ENCODE measurements at places on chromosomes 5 and 9.
A peak's percentile ranks its signal among the peaks of the same experiment; 100 is the strongest.

- no peak for DNase-seq
These were observed 67.2 kb downstream of the KCTD16 start for GRCh38 chr5:144237851-144238250.

DNA sequence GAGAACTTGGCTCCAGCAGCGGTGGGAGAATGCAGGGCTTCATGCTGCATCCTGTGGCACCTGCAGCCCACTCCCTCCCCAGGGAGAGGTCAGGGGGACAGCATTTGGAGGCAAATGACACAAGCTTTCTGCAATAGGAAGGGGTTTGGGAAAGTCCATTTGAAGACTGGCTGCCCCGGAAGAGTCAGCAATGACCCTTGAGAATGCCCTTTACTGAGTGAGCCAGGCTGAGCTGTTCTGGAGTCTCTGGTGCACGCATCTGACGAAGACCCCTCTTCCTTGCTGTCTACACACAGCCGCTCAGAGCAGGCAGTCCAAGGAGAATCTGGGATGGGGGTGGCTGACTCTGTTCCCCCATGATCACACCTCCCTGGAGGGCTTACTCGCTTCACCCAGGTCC, 5.5 kb upstream of the NXNL2 start:
- no peak for DNase-seq

- DNase-seq: no peak
These were observed 23.0 kb downstream of the SEMA4D start for GRCh38 chr9:89474939-89475338.

DNA sequence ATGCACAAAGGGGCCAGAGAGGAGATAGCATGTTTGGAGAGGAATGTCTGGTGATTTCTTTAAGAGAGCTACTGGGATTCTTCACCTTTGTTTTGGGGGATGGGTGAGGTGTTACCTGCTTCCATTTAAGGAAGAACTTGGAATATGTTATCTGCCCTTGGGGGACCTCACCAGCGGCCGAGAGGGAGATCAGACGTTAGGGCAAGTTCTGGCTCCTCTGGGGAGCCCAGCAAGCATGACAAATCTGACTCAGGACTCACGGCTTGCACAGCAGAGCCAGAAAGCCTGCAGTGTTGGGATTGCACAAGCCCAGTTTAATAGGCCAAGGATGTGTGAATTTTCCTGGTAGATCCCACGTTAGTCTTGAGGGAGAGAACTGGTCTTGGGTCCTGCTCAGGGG, 40.3 kb downstream of the SLC28A3 start:
- DNase-seq: no peak

DNA sequence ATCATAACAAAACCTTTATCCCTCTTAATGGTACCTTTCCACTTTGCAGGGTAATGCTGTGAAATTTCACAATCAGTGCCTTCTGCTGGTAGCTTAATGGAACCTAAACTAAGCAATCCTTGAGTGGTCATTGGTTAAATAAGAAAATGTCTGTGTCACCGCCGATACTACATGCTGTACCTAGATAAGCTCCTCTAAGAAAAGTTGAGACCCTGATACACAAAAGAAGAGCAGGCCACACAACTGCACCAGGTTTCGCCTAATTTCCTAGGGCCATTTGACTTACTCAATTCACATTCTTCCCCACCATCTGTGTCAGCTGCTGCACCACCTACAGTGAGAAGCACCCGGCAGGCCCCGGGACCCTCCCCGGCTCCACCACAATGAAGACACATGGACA, 9.0 kb upstream of the EDF1 start:
- no peak for DNase-seq

GRCh38 chr5:120644516-120644915, 180.4 kb downstream of the PRR16 start:
- no peak for DNase-seq

DNA sequence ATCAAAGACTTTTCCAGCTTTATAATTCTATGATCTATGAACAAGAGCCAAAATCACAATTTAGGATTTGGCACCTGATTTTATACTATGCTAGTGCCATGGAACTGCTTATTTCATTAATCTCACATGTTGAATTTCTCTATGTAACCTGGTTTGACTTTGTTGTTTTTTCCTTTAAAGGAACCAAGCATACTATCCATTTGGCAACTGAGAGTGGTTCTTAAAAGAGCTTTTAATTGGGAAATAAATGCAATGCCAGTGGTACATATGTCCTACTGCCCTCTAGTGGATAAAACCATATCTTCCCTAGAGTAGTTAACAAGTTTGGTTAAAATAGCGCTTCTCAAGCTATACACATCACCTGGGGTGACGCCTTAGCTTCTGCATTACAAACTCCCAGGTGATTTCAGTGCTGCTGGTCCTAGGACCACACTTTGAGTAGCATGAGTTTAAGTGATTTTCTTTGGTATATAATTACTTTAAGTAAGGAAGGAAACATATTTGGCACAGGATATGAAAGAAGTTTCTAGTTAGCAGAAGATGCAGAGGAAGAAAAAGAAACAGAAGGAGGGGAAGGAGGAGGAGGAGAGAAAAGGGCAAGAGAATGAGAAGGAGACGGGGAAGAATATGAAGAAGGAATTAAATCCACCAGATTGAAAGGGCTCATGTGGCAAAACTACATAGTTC, 56.8 kb downstream of the FGF10 start:
- DNase-seq: no peak

DNA sequence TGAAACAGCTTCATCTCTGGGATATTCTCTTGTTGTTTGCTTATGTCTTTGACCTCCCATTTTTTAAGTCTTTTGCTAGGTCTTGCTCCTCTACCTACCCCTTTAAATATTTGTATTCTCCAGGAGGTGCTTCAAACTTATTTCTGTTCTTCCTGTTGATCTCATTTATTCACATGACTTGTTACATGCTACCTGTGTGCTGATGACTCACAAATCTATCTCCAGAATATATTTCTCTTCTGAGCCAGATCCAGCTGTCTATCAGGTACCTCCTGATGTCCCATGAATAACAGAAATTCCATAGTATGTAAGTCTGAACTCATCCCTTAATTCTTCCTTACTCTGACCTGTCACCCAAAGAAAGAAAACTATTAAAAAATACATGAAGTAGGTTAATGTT, 11.0 kb downstream of the NIPBL start:
- DNase-seq: no peak

GRCh38 chr9:69188975-69189374, 14.9 kb downstream of the TJP2 start:
- DNase-seq: no peak

GRCh38 chr9:135522931-135523330, 1.7 kb downstream of the LCN1 start:
- DNase-seq: no peak

GRCh38 chr5:148909040-148909439, 82.6 kb downstream of the ADRB2 start:
- DNase-seq: no peak

GRCh38 chr5:59732806-59733205, 160.7 kb downstream of the PDE4D start:
- DNase-seq: no peak

GRCh38 chr5:143759396-143760130, 52.4 kb upstream of the HMHB1 start:
- DNase-seq: no peak

DNA sequence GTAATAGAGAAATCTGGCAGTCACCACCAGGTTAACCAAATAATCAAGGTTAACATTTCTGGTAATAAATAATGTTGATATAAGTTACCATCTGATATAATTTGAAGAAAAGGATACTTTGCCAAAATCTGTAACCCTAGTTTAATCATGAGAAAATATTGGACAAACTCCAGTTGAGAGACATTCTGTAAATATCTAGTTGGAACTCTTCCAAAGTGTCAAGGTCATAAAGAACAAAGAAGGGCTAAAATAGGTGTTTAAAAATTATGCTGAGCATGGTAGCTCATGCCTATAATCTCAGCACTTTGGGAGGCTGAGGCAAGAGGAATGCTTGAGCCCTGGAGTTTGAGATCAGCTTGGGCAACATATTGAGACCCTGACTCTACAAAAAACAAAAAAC, 253.3 kb downstream of the MRPS30 start:
- DNase-seq: no peak

DNA sequence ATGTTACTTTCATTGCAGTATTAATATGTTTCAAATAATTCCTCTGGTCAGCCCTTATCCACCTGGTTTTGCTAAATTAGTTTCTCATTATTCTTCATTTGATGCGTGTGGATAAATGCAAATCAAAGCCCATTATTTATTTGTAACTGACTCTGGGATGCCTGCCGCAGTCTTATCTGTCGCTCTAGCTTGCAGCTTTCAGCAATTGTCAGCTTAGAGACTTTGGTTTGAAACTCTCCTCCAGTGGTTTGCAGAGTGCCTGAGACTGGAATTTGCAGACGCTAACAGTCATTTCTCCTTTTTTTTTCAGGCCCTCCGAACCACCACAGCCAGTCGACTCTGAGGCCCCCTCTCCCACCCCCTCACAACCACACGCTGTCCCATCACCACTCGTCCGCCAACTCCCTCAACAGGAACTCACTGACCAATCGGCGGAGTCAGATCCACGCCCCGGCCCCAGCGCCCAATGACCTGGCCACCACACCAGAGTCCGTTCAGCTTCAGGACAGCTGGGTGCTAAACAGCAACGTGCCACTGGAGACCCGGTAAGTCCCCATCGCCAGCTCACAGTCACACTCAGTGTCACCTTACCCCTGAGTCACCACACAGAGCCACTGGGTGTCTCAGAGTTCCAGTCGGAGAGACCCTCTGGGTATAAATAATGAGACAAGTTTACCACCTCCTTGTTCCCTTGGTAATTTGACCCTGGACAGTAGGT, 339.0 kb upstream of the WWC1 start:
- no peak for DNase-seq

DNA sequence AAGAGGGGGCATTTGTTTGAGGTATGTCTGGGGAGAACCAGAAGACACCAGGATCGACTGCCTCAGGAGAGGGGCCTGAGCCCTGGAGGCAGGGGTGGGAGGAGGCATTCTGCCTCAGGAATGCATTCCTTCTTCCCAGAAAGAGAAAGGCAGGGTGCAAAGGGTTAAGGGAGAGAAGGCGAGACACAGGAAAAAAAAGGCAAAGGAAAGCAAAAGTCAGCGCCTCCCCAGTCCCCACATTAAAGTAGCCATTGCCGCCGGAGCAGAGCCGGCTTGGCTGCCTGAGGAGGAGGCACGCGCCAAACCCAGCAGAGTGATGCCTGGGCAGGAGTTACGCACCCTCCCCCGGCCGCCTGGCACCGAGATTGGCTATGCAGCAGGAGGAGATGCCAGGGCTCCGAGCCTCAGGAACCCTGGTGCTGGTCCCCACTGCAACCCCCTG, 123.8 kb upstream of the PHYKPL start:
- DNase-seq: no peak

DNA sequence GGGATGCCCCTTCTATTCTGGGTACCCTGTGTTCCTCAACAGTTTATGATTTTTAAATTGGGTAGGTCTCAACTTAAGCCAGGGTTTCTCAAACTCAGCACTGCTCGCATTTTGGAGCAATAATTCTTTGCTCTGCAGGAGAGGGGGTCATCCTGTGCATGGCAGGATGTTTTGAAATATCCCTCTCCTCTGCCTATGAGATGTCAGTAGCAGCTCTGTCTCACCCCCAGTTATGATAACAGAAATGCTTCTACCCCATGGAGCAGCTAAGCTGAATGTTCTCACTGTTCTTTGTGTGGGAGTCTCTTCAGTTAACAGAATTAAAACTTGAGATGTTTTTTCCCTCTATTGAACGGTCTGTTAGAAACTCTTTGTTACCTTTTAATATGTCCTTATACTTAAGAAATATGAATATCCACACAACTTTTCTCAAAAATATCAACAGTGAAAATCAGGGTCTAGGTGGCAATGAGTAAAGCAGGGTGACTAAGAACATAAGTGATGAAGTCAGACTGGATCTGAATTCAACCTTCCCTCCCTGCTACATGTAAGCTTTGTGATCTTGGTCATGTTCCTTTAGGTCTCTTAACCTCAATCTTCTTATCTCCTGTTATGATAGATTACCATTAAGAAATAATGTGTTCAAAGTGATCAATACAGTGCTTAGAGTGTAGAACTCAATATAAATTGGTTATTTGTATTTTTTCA, 89.0 kb downstream of the CAMK4 start:
- no peak for DNase-seq

DNA sequence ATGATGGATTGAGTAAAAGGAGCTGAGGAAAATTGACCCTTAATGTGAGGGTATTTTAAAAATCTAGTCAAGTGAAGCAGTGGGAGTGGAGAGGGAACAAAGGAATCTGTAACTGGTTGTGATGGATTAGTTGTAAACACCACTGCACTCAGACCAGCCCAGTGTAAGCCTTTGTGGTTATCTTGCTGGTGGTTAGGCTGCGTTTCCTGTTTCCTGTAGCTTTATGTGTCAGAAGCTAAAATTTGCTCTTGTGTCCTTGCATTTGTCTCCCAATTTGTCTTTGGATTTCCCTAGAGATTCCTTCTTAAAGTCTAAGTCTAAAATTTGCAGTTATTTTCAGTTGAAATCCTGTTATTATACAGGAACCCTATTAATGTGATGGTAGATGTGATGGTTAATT, 6.3 kb downstream of the IFNA21 start:
- peak; percentile 41 for DNase-seq

GRCh38 chr9:23153058-23153457, 673.0 kb downstream of the ELAVL2 start:
- DNase-seq: no peak

- no peak for DNase-seq
These were observed 45.5 kb downstream of the IL31RA start for GRCh38 chr5:55896663-55897062.

DNA sequence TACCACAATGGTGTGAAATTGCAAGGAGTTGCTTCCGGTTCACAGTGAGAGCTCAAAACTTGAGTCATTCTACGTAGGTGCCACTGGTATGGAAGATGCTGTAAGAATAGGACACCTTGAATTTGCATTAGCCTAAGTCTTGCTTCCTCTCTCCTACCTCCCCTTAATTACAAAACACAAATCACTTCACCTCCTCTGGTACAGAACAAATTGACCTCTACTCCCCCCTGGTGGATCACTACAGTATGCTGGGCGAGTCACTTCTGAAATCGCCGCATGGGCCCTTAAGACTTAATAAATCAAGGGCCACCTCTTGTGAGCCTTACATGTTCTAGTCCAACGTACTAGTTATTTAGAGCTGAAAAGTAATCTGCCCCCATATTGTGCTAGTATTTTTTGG, 145.3 kb upstream of the SMARCA2 start:
- DNase-seq: peak; percentile 5

- DNase-seq: no peak
These were observed 34.7 kb downstream of the ADAMTSL2 start for GRCh38 chr9:133569121-133569785.

GRCh38 chr5:146048994-146049703, 56.2 kb downstream of the PLAC8L1 start:
- DNase-seq: no peak

DNA sequence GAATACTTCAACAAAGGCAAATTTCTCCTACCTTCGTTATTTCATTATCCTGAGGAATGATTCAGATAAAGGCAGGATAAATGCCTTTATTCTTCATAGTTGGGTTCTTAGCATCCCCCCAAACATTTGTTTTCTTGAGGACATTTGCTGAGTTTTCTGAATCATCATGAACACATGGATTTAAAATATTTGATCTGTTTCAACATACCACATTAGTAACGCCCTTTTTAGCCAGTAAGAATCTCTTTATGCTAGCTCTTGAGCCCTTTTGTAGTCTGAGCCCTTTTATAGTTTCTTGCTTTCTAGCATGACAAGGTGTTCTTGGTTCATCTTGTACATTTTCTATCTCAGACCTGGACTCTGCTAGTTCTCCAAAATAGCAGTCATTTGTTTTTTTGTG, 27.9 kb downstream of the SKIC3 start:
- no peak for DNase-seq

GRCh38 chr9:129773262-129774048, 20.6 kb upstream of the PTGES start:
- no peak for DNase-seq

GRCh38 chr9:108207561-108208165, 648.1 kb downstream of the ACTL7B start:
- no peak for DNase-seq
